Activated CD4-positive, alpha-beta T cell treated with anti-CD3 and anti-CD28 coated beads for 24 hours (primary cell): ENCODE measurements at places on chromosomes 11 and 22.

- DNase-seq = no peak
Observed at GRCh38 chr22:26295563-26296126, 126.4 kb downstream of the SEZ6L start.

GRCh38 chr11:58867556-58867955 lies 23.1 kb upstream of the GLYATL2 start:
- no peak for DNase-seq

- peak; percentile 89 for DNase-seq
Observed at GRCh38 chr11:3840870-3841425, at the start of gene RHOG. Gene RHOG (minus strand): TSS chr11:3840959. CDS start chr11:3828138, 12,821 bp downstream.

DNA sequence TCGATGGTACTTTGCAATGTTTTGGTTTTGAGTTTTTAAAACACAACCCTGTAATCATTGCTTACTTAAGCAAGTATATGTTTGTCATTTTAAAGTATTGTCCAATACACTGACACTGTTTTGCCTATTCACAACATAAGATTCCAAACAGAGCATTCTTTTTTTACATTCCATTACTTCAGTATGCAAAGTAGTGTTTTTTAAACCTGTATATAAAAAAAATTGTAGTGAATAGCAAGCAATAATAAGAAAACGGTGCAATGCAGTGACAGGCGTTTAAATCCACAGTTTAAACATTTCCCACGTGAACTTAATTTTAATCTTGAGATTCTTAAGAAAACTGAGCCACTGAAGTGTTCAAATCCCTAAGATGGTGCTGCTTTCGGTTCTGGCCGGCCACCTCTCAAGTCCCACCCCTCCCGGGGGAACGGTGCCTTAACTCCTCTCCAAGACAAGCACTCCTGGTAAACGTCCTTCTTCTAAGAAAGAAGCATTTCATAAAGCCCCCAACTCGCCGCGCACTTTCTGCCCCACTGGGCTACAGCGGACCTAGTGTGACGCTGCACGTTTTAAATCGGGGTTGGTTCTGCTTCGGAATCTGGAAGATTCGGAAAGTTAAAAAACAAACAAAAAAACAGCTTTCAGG lies 2.9 kb downstream of the PGR start:
- DNase-seq = no peak

- DNase-seq = no peak
Observed at GRCh38 chr11:64799623-64800302, 3.3 kb downstream of the MAP4K2 start.

GRCh38 chr11:128757886-128758612 lies 64.2 kb downstream of the FLI1 start:
- no peak for DNase-seq

DNA sequence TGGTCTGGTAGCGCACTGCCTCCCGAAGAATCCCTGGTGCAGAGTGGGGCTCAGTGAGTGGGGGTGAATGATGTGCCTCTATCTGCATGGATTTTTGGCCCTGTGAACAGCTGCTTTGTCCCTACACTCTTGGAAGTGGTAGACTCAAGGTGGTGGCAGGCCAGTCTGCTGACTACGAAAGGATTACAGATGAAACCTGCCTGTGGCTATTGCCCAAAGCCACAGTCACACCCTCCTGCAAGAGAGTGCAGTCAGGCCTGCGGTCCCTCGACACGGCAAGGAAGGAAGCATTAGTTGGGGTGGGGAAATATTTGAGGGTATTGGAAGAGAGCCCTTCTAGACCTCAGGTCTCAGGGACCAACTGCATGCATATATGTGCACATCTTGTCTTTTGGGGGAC lies 63.7 kb downstream of the DSCAML1 start:
- DNase-seq = no peak

DNA sequence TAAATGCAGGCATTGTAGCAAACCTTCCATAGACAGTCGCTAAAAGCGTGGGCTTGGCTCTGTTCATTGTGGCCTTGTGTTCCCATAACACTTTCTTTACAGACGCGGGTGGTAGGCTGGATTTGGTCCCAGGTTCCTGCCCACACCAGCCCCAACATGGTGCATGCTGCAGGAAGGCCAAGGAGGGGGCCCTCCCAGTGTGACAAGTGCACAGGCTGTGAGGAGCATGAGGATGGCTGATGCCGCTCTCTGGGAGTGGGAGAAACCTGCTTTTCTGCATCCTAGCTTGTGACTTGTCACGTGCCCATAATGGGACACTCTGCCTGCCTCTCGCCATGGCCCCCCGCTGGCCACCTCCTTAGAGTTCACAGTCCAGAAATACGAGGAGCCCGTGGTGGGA lies 161.8 kb upstream of the B3GAT1 start:
- DNase-seq = no peak

GRCh38 chr11:121418625-121419114 lies 33.4 kb upstream of the SORL1 start:
- no peak for DNase-seq

- no peak for DNase-seq
Observed at GRCh38 chr22:45202333-45203149, 38.2 kb downstream of the KIAA0930 start.

GRCh38 chr11:10797531-10797930 lies 11.2 kb downstream of the EIF4G2 start:
- DNase-seq = no peak

DNA sequence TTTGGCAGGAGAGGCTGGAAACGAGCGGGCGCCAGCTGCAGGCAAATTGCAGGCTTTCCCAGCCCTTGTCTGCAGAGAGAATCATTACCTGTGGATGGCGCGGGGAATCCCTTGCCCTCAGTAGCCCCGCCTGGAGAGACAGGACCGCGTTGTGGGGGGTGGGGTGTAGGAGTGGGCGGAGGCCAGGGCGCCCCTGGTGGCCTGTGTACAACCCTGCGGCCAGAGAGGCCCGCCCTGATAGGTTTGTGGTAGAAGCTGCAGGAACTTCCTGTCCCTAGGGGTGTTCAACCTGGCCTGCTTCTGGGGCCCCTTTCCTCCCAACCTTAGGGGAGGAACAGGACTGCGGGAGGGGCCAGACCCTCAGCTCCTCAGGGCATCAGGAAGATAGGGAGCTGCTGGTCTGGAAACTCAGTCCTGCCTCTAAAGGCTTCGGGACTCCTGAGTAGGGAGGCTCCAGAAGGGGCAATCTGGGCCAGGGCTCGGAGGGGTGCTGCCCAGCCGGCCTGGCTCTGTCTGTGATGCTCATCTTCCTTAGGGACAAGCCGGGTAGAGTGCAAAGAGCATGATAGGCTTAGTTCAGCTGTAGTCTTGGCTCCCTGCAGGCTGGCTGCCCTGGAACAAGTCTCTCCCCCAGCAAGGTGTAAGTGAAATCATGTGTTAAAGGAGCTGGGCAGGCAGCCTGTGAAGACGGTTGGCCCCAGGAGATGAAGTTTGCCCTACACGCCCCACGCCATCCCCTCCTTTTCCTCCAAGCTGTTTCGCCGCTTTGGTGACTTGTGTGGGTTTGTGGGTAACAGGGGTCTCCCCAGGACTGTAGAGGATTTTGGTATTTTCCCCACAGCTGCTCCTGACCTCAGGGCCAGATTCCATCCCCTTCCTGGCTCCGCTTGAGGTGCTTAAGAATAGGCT lies 24.1 kb upstream of the SUSD2 start:
- peak; percentile 60 for DNase-seq

GRCh38 chr11:104286129-104286528 lies 122.2 kb upstream of the PDGFD start:
- no peak for DNase-seq

- DNase-seq = no peak
Observed at GRCh38 chr11:76169473-76169896, 36.8 kb downstream of the WNT11 start.

GRCh38 chr11:116543911-116544475 lies 228.8 kb downstream of the BUD13 start:
- no peak for DNase-seq
